Cerebellum (tissue), 4 donors: ENCODE measurements at places on chromosomes 2 and 18. TPM values are rescaled to one million over a fixed set of nuclear protein-coding genes. Genes with fewer than 3 reads are reported as not detected.

The CLIP4 gene
- 35.7 TPM for total RNA-seq

The EIF2B4 gene
- 14.1 TPM for total RNA-seq

The MTA3 gene
- total RNA-seq, result 47.1 TPM

The OSGEPL1 gene
- total RNA-seq, result 21.5 TPM

The LRP2 gene
- total RNA-seq, result 22.0 TPM

The PLCL1 gene
- 13.0 TPM for total RNA-seq

The LAMA3 gene
- total RNA-seq, result 4.9 TPM

The IL18RAP gene
- total RNA-seq, result not detected

The GLI2 gene
- 8.9 TPM for total RNA-seq

The GNAL gene
- total RNA-seq, result 40.9 TPM

The FEV gene
- total RNA-seq, result not detected

The SMYD1 gene
- 0.09 TPM for total RNA-seq
